ENCODE measurements at places on chromosomes 4 and X.

DNA sequence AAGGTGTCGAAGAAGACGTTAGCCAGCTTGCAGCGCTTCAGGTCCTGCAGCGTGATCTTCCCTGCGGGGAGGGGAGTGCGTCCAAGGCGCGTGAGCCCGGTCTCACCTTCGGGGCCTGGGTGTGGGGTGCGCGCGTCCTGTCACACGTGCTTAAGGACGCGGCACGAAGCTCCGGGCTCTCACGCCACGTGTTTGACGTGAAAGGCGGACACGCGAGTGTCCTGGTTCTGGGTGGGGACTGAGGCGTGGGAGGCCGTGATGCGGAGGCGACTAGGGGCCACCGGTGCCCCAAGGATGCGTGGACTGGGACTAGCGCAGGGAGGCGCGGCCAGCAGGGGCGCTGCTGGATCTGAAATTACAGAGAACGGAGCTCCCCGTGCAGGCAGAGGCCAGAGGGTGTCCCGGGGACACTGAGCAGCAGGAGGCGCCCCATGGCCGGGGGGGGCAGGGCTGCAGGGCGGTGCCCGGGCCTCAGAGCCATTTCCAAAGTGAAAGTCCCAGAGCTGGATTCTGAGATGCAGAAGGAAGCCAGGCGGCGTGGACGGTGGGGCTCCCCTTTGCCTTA, 20.3 kb upstream of the GTPBP6 start:
- peak; percentile 74 for DNase-seq

GRCh38 chr4:7816771-7817170, 122.9 kb downstream of the AFAP1 start:
- no peak for DNase-seq

GRCh38 chrX:34063616-34064015, 68.5 kb downstream of the FAM47A start:
- no peak for DNase-seq

- no peak for DNase-seq
These were observed 49.5 kb upstream of the LNX1 start for GRCh38 chr4:53640576-53641453.

DNA sequence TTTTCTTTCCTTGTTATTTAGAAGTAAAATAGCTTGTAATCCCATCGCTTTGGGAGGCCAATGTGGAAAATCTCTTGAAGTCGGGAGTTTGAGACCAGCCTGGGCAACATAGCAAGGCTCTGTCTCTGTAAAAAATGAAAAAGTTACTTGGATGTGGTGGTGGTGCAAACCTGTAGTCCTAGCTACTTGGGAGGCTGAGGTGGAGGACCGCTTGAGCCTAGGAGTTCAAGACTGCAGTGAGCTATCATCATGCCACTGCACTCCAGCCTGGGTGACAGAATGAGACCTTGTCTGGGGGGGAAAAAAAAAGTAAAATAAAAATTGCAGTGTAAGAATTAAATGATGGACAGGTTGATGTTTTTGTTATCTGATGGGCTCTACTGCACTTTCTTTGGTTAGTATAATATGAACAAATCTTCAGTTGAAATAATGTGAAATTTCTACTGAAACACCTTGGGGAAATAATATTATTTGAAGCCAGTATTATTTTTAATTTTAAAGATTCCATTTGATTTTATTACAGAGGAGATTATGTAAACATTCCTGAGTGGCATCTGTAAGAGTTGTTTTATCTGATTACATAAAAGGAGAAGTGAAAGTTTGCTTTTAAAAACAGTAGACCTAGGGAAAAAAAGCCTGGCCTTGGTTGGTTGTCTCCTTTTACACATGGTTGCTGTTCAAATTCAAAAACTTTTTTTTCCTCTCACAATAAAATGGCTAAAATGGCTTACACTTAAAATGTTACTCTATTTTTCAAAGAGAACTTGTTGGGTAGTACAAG, 10.5 kb upstream of the NDUFC1 start:
- DNase-seq: no peak

DNA sequence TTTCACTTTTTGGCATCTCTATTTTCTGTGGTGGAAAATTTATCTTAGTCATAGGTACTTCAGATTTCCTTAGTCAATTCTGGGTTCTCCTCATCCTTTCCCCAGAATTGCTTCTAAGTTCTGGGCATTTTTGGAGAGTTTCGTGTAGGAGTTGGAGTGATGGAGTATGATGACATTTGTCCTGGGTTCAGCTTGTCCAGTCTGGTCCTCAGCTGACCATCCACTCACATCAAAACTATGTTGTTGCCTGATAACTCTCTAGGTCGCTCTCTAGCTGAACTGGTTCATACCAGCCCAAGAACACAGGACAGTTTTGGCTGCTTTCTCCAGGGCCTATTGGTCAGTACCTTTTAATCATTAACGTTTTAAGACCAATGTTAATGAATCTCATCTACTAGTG, 13.2 kb downstream of the PTTG2 start:
- DNase-seq: no peak

DNA sequence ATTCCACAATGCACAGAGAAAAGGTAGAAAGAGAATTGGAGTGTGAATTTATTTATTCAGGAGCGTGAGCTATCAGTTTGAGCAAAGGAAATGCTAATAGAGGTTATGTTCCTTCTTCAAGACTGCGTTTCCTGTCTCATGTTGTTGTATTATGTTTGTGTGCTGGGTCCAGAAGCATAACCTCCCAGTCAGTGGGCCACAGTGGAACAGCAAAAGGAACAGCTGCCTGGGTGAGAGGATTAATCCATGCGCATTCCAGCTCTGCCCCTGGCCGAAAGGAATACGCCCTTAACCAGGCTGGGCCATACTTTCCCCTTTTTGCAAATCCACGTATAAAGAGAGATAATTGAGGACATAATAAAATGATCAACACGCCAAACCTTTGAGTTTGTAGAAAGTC, 32.4 kb upstream of the ARX start:
- no peak for DNase-seq

- DNase-seq: peak; percentile 49
These were observed 53.9 kb downstream of the HMX1 start for GRCh38 chr4:8817813-8818062.

Data from RWPE2 (cell line).